ENCODE measurements at places on chromosomes 4 and X.
A peak's percentile ranks its signal among the peaks of the same experiment; 100 is the strongest.

DNA sequence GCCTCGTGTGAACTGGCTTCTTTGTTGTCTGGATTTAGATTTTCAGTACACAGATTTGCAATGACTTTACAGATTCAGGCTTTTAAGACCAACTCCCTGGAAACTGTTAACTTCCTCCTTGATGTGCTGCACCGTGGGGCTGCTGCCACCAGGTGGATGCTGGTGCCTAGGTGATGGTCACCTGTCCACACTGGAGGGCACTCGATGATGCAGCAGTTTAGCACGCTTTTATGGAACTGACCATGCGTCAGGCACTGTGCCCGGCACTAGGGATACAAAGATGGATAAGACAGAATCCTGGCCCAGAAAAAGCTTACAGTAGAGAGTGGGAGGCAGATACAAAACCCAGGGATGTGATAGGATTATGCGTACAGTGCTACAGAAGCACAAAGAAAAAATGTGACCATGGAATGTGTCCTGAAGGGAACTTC lies 180.7 kb downstream of the CEP135 start:
- peak; percentile 52 for DNase-seq

- DNase-seq, result peak; percentile 22
Observed at GRCh38 chrX:10722851-10723250, 102.5 kb upstream of the MID1 start.

- DNase-seq, result no peak
Observed at GRCh38 chr4:125744891-125745364, 430.2 kb downstream of the FAT4 start.

DNA sequence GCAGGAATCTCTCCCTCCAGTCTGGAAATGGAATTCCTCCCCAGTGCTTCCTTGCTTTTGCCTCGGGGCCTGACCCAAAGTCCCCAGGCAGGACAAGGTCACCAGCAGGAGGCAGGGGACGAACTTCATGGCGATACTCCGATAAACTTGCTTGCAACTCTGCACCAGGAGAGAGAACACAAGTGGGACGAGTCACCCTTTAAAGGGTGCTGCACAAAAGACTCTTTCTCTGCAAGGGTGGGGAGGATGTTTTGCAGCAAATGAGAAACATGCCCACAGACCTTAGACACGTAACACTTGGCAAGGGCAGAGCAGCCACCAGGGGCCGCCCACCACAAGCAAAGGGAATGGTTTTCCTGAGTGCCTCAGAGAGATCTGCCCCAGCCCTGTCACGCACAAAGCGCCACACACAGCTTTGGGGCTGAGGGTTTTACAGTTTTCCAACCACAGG lies at the start of gene FGFBP2:
FGFBP2 (minus strand) TSS at position 175 of the 451 bp plus-strand sequence; CDS start at position 129, 46 bp downstream.
- DNase-seq, result no peak

DNA sequence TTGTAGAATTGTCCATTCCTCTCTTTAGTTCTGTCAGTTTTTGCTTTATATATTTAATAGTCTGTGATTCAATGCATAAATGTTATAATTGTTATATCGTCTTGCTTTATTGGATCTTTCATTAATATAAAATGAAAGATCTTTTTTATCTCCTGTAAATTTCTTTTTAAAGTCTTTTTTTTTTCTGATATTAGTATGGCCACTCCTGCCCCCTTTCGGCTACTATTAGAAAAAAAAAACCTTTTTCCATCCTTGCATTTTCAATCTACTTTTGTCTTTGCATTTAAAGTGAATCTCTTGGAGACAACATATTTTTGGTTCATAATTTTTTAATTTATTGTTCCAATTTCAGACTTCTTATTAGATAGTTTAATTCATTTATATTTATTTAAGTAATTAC lies 677.4 kb upstream of the NDST4 start:
- DNase-seq, result no peak

- DNase-seq, result peak; percentile 72
Observed at GRCh38 chr4:40719008-40719623, 30.6 kb upstream of the NSUN7 start.

GRCh38 chrX:3142259-3143042 lies 101.2 kb downstream of the ARSF start:
- no peak for DNase-seq

DNA sequence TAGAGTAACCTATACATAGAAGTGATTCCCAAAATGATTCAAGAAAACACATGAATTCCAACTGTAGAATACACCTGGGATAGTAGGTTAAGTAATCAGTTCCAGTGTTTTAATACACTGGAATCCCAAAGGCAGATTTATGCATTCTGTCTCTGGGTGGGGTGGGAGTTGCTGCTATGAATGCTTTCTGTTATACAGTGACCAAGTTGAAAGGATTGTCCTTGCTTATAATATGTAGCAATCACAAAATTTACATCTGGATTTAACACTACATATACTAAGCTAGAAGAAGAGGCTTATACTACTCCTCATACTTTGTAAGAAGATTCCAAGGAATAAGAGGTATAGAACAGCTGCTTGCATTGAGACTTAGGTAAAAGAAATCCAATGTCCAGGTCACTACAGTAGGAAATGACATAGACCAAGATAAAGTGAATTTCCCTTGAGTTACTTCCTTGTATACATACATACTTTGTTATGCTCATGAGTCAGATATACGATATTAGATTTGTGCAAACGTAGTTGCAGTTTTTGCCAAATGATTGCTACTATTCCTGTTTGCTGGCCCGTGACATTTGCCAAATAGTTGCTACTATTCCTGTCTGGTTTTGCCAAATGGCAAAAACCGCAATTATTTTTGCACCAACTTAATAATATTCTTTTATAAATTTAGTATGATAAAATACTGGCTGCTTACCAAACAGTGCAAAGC lies 210.5 kb upstream of the DIAPH2 start:
- no peak for DNase-seq

- DNase-seq, result no peak
Observed at GRCh38 chr4:180734753-180735432, 1508.3 kb upstream of the TENM3 start.

- no peak for DNase-seq
Observed at GRCh38 chr4:60683357-60683756, 516.8 kb upstream of the ADGRL3 start.

DNA sequence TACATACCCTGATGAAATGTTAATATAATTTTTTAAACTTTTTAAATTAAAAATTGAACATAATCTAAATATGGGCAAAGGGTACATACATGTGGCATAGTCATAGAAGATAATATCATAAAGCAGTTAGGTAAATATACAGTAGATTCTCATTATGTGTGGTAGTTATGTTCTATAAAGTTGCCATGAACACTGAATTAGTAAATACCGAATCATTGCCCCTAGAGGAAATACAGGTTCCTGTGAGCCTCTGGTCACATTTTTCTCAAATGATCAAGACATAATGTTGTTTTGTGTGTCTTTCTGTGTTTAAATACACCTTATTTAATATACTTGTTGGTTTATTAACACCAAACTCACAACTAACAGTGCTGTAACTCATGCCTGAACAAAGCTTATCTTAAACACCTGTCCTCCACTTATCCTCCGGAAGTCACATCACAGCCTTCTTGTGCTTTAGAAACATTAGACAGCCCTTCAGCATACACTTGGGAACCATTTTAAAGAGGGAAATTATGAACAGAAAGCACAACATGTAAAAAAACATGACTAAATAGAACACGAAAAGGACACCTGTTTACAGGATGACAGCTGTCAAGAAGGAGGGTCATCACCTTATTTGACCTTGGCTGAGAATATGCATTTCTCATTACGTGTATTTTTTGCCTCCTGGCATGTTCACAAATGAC lies 169.4 kb upstream of the NAP1L5 start:
- peak; percentile 91 for DNase-seq

GRCh38 chr4:145686991-145687390 lies 7.0 kb downstream of the C4orf51 start:
- DNase-seq, result no peak

DNA sequence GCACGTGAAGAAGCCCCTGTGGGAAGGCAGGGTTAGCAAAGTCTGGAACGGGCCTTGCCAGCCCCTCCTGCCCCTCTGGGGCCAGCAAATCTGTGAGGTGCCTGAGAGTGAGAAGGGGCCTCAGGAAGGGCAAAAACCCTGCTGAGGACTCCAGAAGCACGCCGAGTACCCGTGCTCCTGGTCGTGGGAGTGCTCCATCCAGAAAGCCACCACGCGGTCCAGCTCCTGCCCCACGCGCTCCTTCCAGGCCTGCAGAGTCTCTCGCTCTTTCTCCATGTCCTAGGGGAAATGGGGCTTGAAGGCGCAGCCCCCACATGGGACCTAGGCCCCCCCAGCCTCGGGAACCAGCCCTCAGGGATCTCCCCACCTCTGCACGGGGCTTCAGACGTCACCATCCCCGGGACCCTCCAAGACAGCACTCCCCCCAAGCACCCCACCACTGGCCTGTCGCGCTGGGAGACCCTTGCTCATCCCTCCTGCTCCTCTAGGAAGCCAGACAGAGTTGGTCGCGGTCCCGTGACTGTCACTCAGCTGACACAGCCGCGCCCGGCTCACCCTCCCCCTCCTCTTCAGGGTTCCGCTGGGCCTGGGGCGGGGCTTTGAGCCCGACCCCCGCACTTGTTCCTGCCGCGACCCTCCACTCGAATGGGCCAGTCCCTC lies at the start of gene RENBP:
RENBP (minus strand) TSS at position 504 of the 660 bp plus-strand sequence; CDS start at position 471, 33 bp downstream.
- no peak for DNase-seq

DNA sequence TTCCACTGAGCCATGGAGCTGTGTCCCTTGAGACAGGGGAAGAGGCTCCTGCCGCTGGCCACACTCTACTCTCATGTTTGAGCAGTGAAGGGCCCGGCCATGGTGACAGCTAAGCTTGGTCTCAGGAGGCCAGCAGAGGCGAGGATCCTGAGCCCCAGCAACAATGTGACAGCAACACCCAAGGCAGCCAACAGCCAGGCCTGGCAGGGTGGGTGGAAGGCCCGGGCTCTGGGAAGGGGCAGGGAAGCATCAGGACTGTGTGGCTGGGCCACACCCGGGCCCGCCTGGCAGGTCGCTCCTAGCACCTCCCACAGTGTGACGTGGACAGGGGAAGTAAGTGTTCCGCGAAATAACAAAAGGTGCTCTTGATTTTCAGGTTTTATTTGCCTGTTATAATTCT lies 24.8 kb downstream of the L1CAM start:
- DNase-seq, result no peak

DNA sequence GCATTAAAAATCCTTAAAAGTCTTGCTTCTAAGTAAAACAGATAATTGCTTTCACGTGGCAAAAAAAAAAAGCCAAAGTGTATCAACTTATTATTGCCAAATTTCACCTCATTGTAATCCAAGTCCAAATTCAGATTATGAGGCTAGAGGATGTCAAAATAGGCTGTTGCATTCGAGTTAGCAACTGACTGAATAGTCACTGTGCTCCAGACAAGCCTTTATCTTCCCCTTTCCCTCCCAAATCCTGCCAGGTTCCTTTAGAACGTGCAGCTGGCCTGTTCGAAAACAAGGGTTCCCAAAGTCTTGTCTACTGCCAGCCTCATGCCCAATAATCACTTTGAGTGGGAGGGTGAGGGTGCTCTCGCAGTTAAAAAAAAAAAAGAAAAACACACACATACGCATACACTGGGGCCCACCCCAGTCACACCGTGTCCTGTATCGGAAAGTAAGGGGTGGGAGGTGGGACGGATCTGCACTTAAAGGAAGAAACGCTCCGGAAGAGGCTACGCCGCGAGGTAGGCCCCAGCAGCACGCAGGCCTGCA lies 603 bp downstream of the MAD2L1 start:
- DNase-seq, result no peak

DNA sequence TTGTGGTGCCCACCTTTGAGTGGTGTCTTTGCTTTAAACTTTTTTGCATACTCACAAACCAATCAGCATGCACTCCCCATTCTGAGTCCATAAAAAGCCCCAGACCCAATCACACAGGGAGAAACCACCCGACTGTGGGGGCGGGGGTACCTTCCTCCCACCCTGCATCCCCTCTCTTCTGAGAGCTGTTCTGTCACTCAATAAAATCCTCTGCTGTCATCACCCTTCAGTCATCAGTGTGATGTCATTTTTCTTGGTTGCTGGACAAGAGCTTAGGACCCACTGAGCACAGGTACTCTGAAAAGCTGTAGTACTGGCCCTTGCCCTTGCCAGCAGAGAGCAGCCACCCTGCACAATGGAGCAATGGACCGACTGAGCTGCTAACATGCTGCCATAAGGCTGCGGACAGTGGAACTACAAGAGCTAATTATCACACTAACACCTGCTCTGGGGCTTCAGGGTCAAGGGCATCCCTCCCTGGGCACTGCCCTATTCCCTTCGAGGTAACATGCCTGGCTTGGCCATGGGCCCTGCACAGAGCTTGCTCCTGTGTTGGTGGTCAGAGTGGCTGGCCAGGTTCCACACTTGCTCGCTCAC lies 62.9 kb upstream of the PGRMC2 start:
- peak; percentile 8 for DNase-seq

- no peak for DNase-seq
Observed at GRCh38 chr4:5747738-5748375, 36.9 kb downstream of the EVC start.

GRCh38 chrX:103378990-103379389 lies 2.7 kb downstream of the BEX3 start:
- DNase-seq, result no peak

- DNase-seq, result no peak
Observed at GRCh38 chrX:67780694-67781109, 236.9 kb downstream of the AR start.

- DNase-seq, result no peak
Observed at GRCh38 chr4:56321251-56321650, 66.0 kb downstream of the AASDH start.

- DNase-seq, result peak; percentile 42
Observed at GRCh38 chrX:149470955-149471354, 34.2 kb downstream of the IDS start.

DNA sequence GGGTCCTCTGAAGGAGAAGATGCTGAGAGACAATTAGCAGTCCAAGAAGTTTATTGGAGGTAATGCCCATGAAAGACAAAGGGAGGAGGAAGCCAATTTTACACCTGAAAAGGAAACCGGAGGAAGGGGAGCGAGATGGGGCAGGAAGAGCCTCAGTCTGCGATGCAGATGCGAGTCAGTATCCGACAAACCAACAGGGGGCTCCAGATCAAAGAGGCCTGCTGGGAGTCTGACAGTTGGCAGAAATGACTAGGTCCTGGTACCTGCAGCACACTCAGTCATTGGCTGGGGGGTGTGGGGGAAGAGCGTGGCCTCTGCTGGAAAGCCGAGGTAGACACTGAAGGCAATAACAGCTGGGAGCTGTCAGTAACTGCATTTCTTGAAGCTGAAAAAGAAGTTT lies 231.1 kb upstream of the CENPE start:
- DNase-seq, result no peak
